ENCODE measurements at places on chromosomes 11 and 22.

DNA sequence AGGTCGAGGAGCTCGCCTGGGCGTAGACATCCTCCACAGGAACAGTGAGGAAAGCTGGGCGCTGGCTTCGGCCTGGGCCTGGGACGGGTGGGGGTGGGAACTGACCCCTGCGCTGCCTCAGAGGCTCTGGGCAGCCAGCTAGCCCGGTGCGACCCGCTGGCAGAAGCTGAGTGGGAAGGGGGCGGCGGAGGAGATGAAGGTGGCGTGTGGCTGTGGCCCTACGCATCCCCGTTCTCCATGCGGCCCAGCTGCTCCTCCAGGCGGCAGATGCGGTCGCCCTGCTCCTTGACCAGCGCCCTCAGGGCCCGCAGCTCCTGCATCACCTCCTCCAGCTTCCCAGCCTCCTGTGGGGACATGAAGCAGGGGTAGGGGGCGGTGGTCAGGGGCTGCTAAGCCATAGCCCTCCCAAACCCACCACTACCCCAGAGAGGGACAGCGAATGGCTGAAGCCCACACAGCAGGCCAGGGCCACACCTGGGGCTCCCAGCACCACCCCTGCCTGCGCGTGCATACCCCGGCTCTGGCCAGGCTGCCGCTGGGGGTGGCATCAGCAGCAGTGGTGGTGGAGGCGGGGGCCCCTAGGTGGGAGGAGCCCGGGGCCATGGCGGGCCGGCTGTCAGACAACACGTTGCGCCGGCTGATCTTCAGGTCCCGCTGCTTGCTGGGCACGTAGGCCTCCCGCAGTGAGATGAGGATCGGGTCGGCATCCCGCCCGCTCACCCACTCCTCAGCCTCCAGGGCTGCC, 848 bp upstream of the PTPRCAP start:
- no peak for DNase-seq

GRCh38 chr11:57111619-57112018, 70.1 kb upstream of the LRRC55 start:
- DNase-seq, result no peak

DNA sequence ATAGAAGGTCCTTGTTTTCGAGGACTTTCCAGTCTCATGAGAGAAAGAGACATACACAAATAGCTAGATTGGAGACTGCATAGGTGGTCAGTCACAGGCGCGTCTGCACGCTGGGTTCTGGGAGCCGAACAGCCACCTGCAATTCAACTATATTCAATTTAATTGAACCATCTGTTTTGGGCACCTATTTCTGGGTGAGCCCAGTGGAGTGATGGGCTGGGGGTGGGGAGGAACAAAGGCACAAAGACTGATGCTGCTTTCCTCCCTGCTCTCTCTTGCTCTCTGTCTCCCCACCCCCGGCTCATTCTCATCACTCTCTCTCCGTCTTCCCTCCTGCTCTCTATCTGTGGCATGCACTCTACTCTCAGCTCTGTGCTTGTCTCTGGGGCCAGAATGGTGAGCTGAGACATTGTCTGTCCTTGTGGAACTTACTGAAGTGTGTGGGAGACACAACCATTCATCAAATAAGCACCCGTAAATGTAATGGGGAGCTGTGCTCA, 48.1 kb upstream of the B3GAT1 start:
- no peak for DNase-seq

DNA sequence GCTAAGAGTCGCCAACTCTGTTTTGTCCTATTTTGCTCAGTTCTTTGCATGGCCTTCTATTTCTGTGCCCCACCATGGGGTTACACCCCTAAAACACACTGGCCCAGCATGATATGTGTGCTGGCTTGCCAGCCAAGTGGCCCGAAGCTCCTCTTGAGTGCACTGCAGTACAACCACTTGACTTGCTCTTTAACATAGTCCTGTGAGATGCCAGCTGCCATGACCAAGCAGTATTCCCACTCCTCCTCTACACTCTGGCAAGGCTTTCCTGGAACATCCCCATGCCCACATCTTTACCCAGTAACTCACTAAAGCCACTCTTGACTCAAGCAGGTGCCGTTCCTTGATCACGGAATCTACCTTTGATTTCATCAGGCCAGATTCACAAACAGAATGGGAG, 102.9 kb upstream of the GAL start:
- peak; percentile 96 for DNase-seq

GRCh38 chr11:130535520-130535919, 87.1 kb downstream of the ADAMTS15 start:
- no peak for DNase-seq

- peak; percentile 67 for DNase-seq
Observed at GRCh38 chr11:103877221-103877620, 159.2 kb upstream of the DDI1 start.
